Activated T-helper 17 cell treated with anti-CD3 and anti-CD28 coated beads, Interleukin-2, amount 50 U/mL, for 72 hours (primary cell): ENCODE measurements at places on chromosomes 4 and X. TPM values are rescaled to one million over a fixed set of nuclear protein-coding genes. Genes with fewer than 3 reads are reported as not detected.

DNA sequence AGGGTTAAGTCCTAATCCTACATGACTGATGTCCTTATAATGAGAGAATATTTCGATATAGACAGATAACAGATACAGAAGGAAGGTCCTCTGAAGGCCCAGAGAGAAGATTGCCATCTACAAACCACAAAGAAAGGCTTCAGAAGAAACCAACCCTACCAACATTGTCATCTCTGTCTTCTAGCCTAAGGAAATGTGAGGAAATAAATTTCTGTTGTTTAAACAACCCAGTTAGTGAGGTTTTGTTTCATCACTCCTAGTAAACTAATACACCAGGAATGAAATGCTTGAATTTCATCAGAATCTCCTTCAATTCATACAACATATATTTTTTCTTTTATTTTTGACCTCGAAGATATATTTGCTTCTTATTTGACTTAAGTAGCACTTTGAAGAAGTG is 1527.8 kb downstream of the STIM2 start:
- ATAC-seq: no peak

- ATAC-seq: no peak
These were observed 116.0 kb downstream of the CT47B1 start for GRCh38 chrX:120759685-120760084.

DNA sequence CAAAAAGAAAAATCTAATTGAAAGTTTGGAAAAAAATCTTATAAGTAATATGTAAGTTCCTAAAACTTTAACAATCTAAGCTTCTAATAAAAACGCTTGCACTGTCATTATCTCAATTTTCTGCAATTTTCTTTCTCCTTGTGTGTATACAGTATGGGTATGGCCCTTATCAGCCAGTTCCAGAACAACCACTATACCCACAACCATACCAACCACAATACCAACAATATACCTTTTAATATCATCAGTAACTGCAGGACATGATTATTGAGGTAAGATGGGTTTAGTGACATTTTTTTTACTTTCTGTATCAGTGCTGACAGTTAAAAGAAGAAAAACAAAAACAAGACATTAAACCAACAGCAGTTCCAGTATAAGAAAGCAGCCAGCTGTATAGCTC is 4.9 kb downstream of the STATH start:
- ATAC-seq: no peak

GRCh38 chr4:81751531-81752289 is 280.0 kb upstream of the RASGEF1B start:
- ATAC-seq: no peak

The SPANXA2 gene
- not detected for total RNA-seq

- ATAC-seq: no peak
These were observed 687.1 kb upstream of the MAGEB2 start for GRCh38 chrX:29528281-29528680.

The CT45A2 gene
- not detected for total RNA-seq

- ATAC-seq: no peak
These were observed 254.8 kb downstream of the PCDH10 start for GRCh38 chr4:133403913-133404312.

The PLAC8 gene
- total RNA-seq: 58.9 TPM

The HELT gene
- not detected for total RNA-seq

The PDE5A gene
- total RNA-seq: 0.58 TPM

The TACC3 gene
- total RNA-seq: 204 TPM

The FAM47E gene
- total RNA-seq: not detected

DNA sequence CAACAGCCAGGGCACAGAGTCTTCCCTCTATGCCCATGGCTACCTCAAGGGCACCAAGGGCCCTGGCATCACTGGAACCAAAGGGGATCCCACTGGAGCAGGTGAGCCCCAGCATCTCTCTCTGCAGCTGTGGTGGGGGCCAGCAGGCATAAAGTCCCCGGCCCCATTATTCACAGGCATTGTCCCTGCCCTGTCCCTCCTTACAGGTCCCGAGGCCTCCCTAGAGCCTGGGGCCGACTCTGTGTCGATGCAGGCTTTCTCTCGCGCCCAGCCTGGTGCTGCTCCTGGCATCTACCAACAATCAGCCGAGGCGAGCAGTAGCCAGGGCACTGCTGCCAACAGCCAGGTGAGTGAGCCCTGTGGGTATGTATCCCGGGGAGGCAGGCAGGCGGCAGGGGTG is 12.3 kb upstream of the UBA1 start:
- no peak for ATAC-seq

The TSPAN5 gene
- total RNA-seq: 17.8 TPM

- ATAC-seq: no peak
These were observed 2.1 kb downstream of the SLC6A8 start for GRCh38 chrX:153689654-153690465.

DNA sequence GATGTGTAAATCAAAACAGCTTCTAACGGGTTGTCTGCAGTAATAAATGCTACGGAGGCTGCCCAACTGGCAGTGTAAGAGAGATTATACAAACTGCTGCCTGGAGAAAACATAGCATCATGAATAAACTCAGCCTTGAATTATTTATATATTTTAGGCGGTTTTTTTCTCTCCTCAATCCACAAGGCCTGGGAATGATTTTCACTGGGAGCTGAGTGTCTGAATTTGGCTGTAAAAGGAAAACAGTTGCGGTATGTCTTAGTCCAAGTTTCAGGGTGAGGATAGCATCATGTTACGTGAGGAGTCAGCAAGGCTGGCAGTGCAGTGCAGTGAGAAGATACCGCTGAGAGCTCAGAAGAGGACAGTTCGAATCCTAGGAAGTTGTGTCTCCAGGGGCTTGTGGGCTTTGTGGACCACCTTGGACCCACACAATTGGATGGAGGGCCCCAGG is 291.5 kb upstream of the BOD1L1 start:
- ATAC-seq: no peak

DNA sequence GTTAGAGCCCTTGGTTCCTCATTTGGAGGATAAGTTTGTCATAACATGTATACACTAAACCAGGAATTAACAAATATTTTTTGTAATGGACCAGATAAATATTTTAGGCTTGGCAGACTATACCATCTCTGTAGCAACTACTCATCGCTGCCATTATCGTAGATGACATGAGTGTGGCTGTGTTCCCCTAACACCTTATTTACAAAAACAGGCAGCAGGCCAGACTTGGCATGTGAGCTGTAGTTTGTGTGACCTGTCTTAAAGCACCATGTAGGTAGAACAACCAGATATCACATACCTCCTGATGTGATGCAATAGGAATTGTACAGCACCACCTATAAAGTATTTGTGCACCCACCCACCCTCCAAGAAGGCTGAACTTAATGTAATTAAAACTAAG is 82.0 kb downstream of the RASGEF1B start:
- ATAC-seq: no peak

DNA sequence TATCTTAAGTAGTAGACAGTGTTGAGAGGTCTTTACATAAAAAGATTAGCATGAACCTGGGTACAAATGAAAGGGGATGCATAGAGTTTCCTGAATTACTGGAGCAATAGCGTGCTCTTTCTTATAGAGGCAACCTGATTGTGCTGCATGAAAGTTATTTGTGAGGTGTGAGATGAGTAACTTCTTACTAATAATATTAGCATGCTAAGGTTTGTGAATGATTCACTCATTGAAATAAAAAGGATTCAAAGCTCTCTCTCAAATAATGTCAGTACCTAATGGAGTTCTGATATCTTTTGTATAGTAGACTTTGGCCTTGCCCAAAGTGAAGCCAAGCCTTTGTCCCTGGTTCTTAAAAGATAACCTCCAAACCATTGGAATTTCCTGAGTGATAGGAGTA is 131.0 kb upstream of the CXXC4 start:
- no peak for ATAC-seq

The OPRPN gene
- not detected for total RNA-seq

The FAM9B gene
- total RNA-seq: not detected

DNA sequence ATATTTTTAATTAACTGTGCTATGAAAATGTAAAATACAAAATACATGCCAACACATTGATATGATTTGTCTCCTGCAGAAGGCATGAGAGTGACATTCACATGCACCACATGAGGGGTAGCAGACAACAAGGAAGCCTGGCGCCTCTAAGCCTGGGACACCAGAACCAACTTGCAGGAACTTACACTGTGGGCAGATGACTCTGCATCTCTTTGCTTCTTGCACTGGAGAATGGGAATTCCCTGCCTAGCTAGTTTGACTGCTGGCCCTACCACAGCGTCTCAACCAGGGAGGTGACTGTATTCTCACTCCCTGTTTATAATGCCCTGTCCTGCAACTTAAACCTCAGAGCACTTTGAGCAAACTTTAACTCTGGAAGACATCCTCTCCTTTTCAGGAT is 40.5 kb downstream of the PAGE2 start:
- ATAC-seq: no peak

DNA sequence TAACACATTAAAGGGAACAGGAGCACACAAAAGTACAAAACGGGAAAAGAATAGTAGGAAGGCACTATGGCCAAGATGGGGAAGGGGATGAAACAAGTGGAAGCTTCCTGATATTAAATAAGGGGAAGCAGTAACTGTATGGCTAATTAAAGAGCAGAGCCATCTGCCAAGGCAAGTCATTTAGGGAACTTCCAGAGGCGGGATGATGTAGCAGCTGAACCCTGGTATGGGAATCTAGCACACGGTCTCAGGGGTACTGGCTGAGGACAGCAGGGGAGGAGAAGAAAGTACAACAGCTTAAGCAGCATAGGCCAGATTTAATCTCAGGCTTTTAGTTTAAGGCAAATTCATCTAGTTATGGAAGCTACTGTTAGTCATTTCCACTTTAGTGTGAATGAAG is 59.1 kb downstream of the IGFBP7 start:
- ATAC-seq: no peak

The NPY2R gene
- not detected for total RNA-seq

The AWAT2 gene
- total RNA-seq: not detected

- no peak for ATAC-seq
These were observed 17.8 kb downstream of the TBC1D1 start for GRCh38 chr4:37908488-37909331.

The CNKSR2 gene
- 3.2 TPM for total RNA-seq

DNA sequence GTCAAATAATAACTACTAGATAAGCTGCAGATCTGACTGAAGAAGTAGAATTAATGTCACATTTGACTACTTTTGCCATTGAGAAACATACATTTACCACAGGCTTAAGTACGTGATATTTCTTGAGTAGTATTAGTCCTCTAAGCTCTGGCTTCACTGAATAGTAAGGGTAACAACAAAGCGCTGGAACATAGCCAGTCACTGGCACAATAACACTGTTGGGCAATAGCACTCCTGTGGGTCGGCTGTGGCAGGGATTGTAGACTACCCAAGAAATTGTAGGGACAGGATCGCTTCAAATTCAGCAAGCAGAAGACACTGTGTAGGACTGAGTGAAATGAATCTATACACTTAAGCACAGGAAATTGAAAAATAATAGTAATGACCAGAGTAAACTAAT is 27.1 kb upstream of the IL15 start:
- ATAC-seq: no peak

The UGT2A1 gene
- not detected for total RNA-seq

DNA sequence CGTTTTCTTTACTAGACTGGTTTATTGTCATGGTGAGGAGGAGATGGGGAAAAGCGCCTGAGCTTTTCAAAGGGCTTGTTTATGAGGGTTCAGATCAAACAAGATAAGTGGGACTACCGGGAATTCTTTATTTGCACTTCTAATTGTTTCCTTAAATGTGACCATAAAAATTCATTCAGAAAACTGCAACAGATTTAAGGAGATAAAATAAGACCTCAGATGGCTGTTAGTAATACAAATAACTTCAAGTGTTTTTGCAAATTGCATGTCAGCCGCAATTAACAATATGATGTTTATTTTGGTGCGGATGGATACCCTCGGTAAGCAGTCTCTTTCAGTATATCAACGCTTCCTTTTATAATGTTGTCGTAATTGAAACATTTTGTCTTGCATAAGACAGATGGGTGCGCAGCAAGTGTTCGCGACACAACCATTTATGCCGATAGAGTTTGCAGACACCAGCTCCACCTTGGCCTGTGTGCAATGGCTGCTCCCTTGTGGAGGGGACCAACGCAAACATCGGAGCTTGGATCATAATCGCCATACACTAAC is 151.0 kb downstream of the C4orf33 start:
- no peak for ATAC-seq
